Natural killer cell treated with Interleukin-12 subunit alpha and Interleukin-12 subunit beta and Interleukin-15 and Interleukin-18, amount 100 ng/mL, for 72 hours (primary cell): ENCODE measurements at places on chromosomes 5 and 9. TPM values are rescaled to one million over a fixed set of nuclear protein-coding genes. Genes with fewer than 3 reads are reported as not detected.

- DNase-seq = no peak
- H3K27ac ChIP-seq = no peak overlapping the region
- H3K36me3 ChIP-seq = no peaks in the 10 kb centered on the region
- no peaks in the 10 kb centered on the region for H3K27me3 ChIP-seq
- no peak overlapping the region for H3K4me3 ChIP-seq
Measured at GRCh38 chr5:138950421-138951031, 75.4 kb upstream of the LRRTM2 start.

Gene CTSV
- total RNA-seq = not detected

DNA sequence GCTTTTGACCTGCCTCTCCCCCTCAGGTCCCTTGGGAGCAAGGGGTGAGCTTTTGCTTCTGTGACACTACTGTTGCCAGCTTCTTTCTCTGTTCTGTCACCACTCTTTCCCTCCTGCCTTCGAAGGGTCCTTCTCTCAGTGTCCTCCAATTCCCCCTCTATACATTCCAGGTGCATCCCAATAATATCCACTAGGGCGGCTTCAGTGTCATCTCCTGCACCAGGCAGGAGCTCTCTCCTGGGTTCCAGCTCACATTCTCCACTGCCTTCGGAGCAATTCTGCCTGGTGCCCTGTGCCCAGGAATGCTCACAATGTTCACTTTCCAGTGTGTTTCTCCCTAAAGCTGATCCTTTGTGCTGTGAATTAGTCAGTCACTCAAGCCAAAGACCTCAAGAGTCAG lies 83.9 kb upstream of the CXCL14 start:
- no peak overlapping the region for H3K27ac ChIP-seq
- H3K4me3 ChIP-seq = no peak overlapping the region
- H3K27me3 ChIP-seq = peaks cover 29% of the 10 kb centered on the region
- no peak for DNase-seq

GRCh38 chr9:78714576-78714975 lies 417.7 kb downstream of the PSAT1 start:
- H3K36me3 ChIP-seq = no peaks in the 10 kb centered on the region
- H3K27ac ChIP-seq = no peak overlapping the region

Gene CEL
- total RNA-seq = 2.1 TPM

DNA sequence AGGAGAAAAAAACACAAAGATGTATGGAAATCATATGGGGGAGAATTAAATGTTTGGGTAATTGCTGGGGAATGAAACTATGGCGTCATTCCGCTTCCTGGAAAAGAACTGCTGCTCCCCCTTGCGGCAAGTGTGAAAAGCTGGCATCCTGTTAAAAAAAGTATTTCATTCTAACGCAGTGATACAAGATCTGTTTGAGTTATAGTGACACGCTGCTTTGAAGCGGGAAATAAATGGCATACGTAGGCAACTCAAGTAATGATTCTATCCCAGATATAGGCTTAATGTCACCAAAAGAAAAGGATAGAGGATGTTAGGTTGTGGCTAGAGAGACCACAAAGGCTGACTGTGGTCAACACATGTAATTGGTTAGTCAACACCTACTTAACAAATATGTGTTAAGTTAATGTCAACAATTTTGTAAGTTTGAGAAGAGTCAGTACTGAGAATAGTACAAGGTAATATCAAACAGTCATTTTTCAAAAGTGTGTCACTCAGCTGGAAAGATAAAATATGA lies 70.2 kb upstream of the ALDH1A1 start:
- peak overlapping the region; percentile 70 for H3K4me3 ChIP-seq
- peaks cover 19% of the 10 kb centered on the region for H3K4me1 ChIP-seq
- peaks cover under 1% of the 10 kb centered on the region for H3K36me3 ChIP-seq
- H3K27ac ChIP-seq = peak overlapping the region; percentile 72
- peaks cover 12% of the 10 kb centered on the region for H3K27me3 ChIP-seq

- H3K27me3 ChIP-seq = no peaks in the 10 kb centered on the region
- no peak for DNase-seq
- no peaks in the 10 kb centered on the region for H3K4me1 ChIP-seq
Measured at GRCh38 chr9:13505797-13506196, 226.3 kb upstream of the MPDZ start.

GRCh38 chr9:73845539-73845938 lies 651.6 kb upstream of the RORB start:
- H3K27ac ChIP-seq = no peak overlapping the region
- H3K27me3 ChIP-seq = peaks cover 6% of the 10 kb centered on the region

GRCh38 chr5:57470339-57470738 lies 12.3 kb downstream of the ACTBL2 start:
- no peaks in the 10 kb centered on the region for H3K4me1 ChIP-seq
- H3K4me3 ChIP-seq = no peak overlapping the region
- H3K27me3 ChIP-seq = no peaks in the 10 kb centered on the region
- H3K36me3 ChIP-seq = no peaks in the 10 kb centered on the region

- no peak overlapping the region for H3K27ac ChIP-seq
- no peaks in the 10 kb centered on the region for H3K4me1 ChIP-seq
- H3K36me3 ChIP-seq = no peaks in the 10 kb centered on the region
- DNase-seq = no peak
Measured at GRCh38 chr5:175590471-175590881, 67.4 kb upstream of the HRH2 start.

DNA sequence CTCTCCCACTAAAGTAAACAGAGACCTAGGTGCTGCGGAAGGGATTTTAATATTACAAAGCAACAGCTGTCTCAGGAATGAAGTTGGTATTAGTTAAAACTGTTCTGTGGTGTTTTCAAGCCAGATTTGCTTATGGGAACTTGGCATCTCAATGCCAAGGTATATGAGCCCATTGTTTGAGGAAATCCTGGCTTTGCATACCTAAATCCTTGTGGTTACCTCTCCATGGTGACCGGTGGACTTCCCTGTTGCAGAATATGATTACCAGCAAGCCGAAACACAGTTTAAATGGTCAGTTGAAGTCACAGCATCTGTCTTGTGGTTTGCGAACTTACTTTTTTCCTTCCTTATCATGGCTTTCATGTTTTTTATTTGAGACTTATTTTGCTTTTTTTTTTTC lies 62.3 kb upstream of the TXNDC8 start:
- no peak for DNase-seq
- no peaks in the 10 kb centered on the region for H3K36me3 ChIP-seq
- no peak overlapping the region for H3K27ac ChIP-seq
- H3K27me3 ChIP-seq = no peaks in the 10 kb centered on the region
- H3K4me1 ChIP-seq = no peaks in the 10 kb centered on the region

DNA sequence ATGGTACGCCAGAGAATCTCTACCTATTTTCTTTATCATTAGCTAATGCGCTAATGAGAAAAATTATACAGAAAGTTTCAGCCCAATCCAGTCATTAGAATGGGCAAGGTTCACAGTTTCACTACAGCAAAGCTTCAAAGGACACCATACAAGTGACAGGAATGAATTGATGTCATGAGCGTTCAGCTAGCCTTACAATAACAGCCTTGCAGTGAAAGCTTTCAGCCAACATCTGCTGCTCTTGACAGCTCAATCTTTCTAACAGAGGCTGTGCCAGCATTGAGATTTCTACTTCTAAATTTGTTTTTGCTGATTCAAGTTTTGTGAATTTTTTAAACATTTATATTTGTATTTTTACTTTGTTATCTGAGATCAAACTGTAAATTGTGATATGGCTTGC lies 302.4 kb upstream of the FAM174A start:
- no peaks in the 10 kb centered on the region for H3K4me1 ChIP-seq
- no peak overlapping the region for H3K27ac ChIP-seq
- H3K36me3 ChIP-seq = no peaks in the 10 kb centered on the region
- H3K4me3 ChIP-seq = no peak overlapping the region
- no peak for DNase-seq

Gene PTGDS
- total RNA-seq = 1.7 TPM

- peak; percentile 39 for DNase-seq
- H3K27me3 ChIP-seq = peaks cover 45% of the 10 kb centered on the region
- peaks cover 12% of the 10 kb centered on the region for H3K4me1 ChIP-seq
- peak overlapping the region; percentile 56 for H3K4me3 ChIP-seq
- no peak overlapping the region for H3K27ac ChIP-seq
- H3K36me3 ChIP-seq = no peaks in the 10 kb centered on the region
Measured at GRCh38 chr9:37025071-37025822, 8.8 kb downstream of the PAX5 start.

GRCh38 chr5:14348142-14348541 lies 205.0 kb downstream of the TRIO start:
- H3K27ac ChIP-seq = no peak overlapping the region
- H3K36me3 ChIP-seq = no peaks in the 10 kb centered on the region
- H3K4me1 ChIP-seq = no peaks in the 10 kb centered on the region
- no peaks in the 10 kb centered on the region for H3K27me3 ChIP-seq
- DNase-seq = no peak

GRCh38 chr5:148060881-148061280 lies 2.9 kb upstream of the SPINK5 start:
- no peaks in the 10 kb centered on the region for H3K36me3 ChIP-seq
- H3K27ac ChIP-seq = no peak overlapping the region
- H3K4me1 ChIP-seq = no peaks in the 10 kb centered on the region
- no peak overlapping the region for H3K4me3 ChIP-seq

Gene REEP2
- not detected for total RNA-seq

DNA sequence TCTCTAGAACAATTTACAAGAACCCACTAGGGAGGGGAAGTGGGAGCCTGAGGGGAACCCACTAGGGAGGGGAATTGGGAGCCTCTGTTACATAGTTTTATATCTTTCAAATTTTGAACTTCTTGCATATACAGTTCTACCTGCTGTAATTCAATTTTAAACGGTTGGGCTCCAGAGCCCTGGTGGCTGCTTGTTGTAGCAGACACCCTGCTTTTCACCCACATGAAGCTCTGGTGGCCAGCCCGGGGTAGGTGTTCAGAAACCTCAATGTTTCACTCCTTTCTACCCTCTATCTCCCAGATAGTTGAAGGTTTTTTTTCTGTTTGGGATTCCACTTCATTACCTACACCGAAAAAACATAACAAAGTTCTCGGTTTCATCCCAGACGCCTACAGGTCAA lies 124.4 kb downstream of the TMEM174 start:
- H3K36me3 ChIP-seq = no peaks in the 10 kb centered on the region
- H3K27me3 ChIP-seq = peaks cover 90% of the 10 kb centered on the region
- no peaks in the 10 kb centered on the region for H3K4me1 ChIP-seq

DNA sequence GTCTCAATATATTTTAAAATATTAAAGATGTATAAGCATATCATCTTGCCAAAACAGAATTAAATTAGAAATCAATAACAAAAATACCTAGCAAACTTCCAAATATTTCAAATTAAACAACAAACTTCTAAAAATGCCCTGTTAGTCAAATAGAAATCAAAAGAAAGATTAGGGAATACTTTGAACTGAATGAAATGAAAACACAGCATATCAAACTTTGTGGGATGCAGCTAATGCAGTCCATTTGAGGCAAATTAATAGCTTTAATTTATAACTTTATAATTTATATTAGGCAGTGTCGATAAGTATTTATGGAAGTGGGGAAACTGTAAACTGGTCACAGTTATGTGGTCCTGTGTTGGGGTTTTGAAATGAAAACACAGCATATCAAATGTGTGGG lies 17.1 kb downstream of the SLC6A3 start:
- H3K27me3 ChIP-seq = no peaks in the 10 kb centered on the region
- H3K27ac ChIP-seq = no peak overlapping the region

GRCh38 chr9:81559709-81560108 lies 129.6 kb downstream of the TLE1 start:
- no peaks in the 10 kb centered on the region for H3K4me1 ChIP-seq
- no peak overlapping the region for H3K27ac ChIP-seq
- peaks cover 6% of the 10 kb centered on the region for H3K27me3 ChIP-seq
- no peak overlapping the region for H3K4me3 ChIP-seq
- no peak for DNase-seq

- no peaks in the 10 kb centered on the region for H3K36me3 ChIP-seq
- H3K4me1 ChIP-seq = peaks cover 10% of the 10 kb centered on the region
- H3K27me3 ChIP-seq = no peaks in the 10 kb centered on the region
- H3K4me3 ChIP-seq = no peak overlapping the region
- no peak for DNase-seq
- H3K27ac ChIP-seq = no peak overlapping the region
Measured at GRCh38 chr9:128253140-128253990, 22.4 kb downstream of the GOLGA2 start.

GRCh38 chr9:133509179-133510083 lies 15.3 kb downstream of the MYMK start:
- no peaks in the 10 kb centered on the region for H3K27me3 ChIP-seq
- DNase-seq = no peak
- no peaks in the 10 kb centered on the region for H3K36me3 ChIP-seq
- no peaks in the 10 kb centered on the region for H3K4me1 ChIP-seq
- H3K27ac ChIP-seq = no peak overlapping the region

- H3K27me3 ChIP-seq = no peaks in the 10 kb centered on the region
- no peak overlapping the region for H3K27ac ChIP-seq
- H3K4me3 ChIP-seq = no peak overlapping the region
- no peak for DNase-seq
Measured at GRCh38 chr9:127116088-127116726, 6.2 kb downstream of the ANGPTL2 start.

DNA sequence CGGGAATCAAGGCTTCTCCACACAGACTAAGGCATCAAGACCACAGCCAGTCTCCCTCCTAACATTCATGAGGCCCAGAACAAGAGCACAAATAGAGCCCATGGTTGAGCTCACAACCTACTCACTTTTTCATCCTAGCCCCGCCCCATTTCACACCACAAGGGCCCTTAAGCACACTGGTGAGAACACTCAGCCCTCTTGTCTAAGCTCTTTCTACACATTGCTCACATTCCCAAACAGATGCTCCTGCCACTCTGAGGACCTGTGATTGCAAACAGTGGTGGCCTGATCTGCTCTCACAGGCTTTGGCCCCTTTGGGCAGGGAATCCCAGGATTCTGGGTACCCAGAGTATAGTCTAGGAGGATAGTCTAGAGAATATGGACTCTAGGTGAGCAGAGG lies 54.0 kb downstream of the FEM1C start:
- H3K4me3 ChIP-seq = no peak overlapping the region
- no peak for DNase-seq
- H3K36me3 ChIP-seq = no peaks in the 10 kb centered on the region
- peaks cover 31% of the 10 kb centered on the region for H3K27me3 ChIP-seq

DNA sequence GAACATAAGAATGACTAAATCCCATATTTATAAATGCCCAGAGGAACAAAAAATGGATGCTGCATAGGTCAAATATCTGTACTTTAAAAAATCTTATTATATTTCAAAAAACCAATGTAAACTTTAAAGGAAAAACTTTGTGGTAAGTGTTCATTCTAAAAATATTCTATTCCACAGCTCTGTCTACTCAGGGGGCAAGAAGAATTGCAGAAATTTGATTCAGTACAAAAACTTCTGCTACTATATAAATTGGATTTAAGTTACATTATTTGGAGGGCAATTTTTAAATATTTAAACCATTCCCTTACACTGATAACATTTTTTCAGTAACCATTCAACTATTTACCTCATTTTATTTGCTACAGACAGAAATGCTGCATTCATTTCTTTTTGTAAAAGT lies 32.1 kb downstream of the NFIB start:
- no peak overlapping the region for H3K27ac ChIP-seq
- H3K4me3 ChIP-seq = no peak overlapping the region
- peaks cover 12% of the 10 kb centered on the region for H3K27me3 ChIP-seq
- H3K4me1 ChIP-seq = no peaks in the 10 kb centered on the region
- no peak for DNase-seq

Gene MSX2
- total RNA-seq = not detected

- no peak for DNase-seq
- no peaks in the 10 kb centered on the region for H3K4me1 ChIP-seq
- peaks cover 3% of the 10 kb centered on the region for H3K27me3 ChIP-seq
- H3K27ac ChIP-seq = no peak overlapping the region
- H3K4me3 ChIP-seq = no peak overlapping the region
Measured at GRCh38 chr5:168360521-168361285, 69.3 kb downstream of the WWC1 start.

GRCh38 chr5:71972777-71973473 lies 134.3 kb upstream of the MAP1B start:
- H3K27ac ChIP-seq = no peak overlapping the region
- H3K27me3 ChIP-seq = peaks cover 22% of the 10 kb centered on the region
- H3K4me1 ChIP-seq = no peaks in the 10 kb centered on the region
- DNase-seq = no peak
- no peak overlapping the region for H3K4me3 ChIP-seq

GRCh38 chr5:161600156-161600555 lies 53.6 kb upstream of the GABRB2 start:
- no peaks in the 10 kb centered on the region for H3K4me1 ChIP-seq
- H3K4me3 ChIP-seq = no peak overlapping the region
- H3K27ac ChIP-seq = no peak overlapping the region
